ENCODE measurements at places on chromosomes 5 and 9.

- DNase-seq = no peak
These were observed 4.7 kb upstream of the TNIP1 start for GRCh38 chr5:151085517-151086041.

DNA sequence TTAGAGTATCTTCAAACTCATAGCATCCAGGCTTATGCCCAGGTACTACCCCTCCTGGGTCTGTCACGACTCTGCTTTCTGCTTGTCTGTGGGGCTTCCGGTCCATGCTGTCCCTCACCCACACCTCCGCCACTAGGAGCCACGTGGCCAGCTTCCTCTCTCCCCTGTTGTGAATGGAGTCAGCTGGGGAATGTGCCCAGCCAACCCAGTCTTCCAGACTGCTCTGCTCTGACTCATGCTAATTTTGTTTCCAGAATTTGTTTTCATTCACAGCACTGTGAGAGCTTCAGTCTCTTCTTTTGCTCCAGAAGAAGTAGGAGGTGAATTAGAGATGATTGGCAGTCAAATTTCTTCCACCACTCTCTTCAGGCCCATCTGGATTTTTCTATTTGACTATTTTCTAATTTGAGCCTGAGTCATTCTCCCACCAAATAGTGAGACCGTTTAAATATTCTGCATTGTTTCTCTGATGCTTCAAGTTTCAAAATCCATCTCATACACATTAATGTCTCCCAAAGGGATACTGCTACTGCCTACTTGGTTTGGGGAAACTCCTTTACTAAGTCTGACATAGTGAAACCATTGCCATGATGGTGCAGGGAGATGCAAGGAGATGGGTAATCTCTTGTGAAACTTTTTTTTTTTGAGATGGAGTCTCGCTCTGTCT is 424.1 kb upstream of the KIF2A start:
- DNase-seq = no peak

- no peak for DNase-seq
These were observed 901.0 kb upstream of the CTNND2 start for GRCh38 chr5:12805165-12805698.

GRCh38 chr5:117095346-117096332 is 521.0 kb upstream of the SEMA6A start:
- no peak for DNase-seq

- no peak for DNase-seq
These were observed 9.2 kb downstream of the CDC26 start for GRCh38 chr9:113266174-113266573.

- DNase-seq = peak; percentile 53
These were observed 5.1 kb upstream of the CDX1 start for GRCh38 chr5:150161242-150162141.

- DNase-seq = no peak
These were observed 379.0 kb upstream of the GRAMD2B start for GRCh38 chr5:126044111-126044668.

DNA sequence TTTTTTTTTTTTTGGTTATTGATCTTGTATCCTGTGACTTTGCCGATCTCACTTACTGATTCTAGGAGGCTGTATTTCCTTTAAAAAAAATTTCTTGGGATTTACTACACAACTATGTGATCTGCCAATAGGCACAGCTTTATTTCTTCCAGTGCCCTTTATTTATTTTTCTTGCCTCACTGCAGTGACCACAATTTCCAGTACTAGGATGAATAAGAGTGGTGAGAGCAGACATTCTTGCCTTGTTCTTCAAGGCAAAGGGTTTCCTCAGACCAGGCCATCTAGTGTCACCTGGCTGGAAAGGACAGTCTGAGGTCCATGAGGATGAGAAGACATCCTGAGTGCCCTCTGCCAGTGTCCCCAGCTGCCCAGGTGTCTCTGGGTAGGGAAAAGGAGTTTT is 265.4 kb downstream of the SPOCK1 start:
- no peak for DNase-seq

DNA sequence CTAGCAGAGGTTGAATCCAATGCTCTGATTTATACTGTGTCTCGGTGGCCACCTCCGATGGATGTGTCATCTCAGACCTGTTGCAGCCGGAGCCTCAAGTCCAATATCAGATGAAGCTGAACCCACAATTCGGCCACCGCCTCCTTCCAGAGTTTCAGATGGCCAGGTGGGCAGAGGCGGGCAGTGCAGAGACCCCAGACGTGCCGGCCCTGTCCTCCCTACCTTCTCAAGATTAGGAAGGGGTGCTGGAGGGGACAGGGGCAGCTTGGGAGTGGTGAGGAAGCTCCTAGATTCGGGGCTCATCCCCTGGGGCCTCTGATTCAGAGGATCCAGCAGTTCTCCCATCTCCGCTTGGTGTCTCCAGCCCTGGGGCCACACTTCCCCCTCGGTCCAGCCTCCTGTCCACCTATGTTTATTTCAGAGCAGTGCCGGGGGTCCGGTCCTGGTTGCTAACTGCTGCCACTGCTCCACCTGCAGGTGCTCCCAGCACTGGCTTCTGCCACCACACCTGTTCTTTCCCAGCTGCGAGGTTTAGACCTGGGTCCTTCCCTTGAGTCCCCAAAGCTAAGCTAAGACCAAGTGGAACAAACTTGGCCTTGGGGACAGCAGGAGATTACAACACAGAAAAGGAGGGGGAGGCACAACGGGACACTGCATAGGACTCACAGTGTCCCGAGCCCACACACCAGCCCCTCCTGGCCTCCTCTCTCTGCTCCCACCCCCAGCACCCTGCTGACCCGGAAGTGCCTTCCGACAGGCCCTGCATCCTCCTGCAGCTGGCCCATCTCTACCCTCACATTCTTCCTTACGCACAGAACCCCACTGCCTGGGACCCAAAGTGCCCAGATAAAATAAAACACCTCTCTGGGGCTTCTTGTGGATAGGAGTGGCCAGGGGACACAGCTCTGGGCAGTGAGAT is 81.6 kb downstream of the NTNG2 start:
- no peak for DNase-seq

DNA sequence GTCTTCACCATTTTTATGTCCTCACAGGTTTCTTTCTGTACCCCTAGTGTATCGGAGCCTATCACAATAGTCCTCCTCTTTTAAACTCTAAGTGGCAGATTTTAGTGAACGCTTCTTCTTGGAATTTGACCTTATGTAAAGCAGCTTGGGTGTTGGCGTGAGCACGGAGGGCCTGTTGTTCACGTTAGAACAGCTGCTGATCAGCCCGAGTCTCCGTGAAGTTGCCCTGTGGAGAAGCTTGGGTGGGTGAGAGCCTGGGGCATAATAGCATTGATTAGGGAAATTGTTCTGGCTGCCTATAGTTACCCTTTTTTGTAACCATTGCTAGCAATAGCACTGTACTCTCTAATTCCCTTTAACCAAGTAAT is 167.0 kb upstream of the OTULINL start:
- no peak for DNase-seq

GRCh38 chr5:98750693-98751092 is 22.8 kb upstream of the RGMB start:
- no peak for DNase-seq

DNA sequence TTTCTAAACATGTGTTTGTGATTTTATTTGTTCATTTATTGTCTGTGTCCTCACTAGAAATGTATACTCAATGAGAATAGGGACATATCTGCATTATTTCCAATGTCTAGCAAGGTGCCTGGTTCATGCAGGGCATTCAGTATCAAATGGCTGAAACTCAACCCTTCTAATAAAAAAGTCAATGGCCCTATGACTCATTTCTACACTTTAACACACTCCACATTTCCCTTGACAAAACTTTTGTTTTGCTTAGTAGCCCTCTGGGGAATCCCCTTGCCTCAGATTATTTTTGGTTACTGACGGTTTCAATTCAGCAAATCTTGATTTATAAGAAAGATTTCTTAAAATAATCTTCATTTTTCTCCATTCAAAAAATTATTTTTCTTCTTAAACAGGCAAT is 206.0 kb upstream of the DMRTA1 start:
- no peak for DNase-seq

GRCh38 chr5:118921866-118922265 is 66.5 kb downstream of the DTWD2 start:
- no peak for DNase-seq

DNA sequence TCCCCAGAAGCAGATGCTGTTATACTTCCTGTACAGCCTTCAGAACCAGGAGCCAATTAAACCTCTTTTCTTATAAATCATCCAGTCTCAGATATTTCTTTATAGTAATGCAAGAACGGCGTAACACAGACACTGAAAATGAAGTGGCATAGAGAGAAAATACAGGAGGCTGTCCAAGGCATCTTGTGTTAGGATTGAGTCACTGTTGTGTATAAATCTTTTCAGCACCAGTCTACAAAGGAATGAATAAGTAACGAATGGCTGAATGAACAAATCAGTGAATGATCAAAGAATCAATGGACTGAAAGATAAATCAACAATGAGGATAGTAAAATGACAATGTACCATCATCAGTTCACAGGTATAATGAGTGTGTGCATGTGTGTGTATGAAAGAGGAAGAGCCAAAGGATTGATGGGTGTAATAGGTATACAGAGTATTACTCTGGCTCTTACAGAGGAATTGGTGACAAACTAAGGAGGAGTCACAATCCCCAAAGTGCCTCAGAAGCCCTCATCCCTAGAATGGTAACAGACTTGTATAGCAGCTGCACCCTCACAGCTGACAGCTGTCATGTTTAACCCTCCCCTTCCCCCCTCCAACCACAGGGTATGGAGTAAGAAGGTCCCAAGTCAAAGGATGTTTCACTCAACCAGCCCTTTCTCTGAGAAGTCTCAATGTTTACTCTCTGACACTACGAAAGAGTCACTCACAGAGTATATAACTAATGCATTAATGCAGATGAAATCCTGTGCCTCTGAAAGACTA is 29.8 kb upstream of the MIER3 start:
- DNase-seq = no peak

DNA sequence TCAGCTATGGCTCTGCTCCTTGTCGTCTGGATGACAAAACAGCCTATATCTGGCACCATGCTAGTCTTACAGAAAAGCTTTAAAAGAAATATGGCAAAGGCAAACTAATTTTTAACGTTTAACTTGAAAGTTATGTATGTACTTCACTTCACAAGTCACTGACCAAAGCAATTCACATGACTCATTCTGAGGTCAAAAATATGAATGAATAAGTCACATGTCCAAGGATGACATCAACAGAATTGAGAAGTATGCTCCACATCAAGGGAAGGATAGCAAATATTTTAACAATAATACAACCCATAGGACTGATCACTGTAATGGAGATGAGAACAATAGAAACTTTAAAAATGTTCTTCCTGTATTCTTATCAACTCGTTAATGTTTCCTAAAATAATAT is 1072.6 kb upstream of the NUDT12 start:
- DNase-seq = no peak

DNA sequence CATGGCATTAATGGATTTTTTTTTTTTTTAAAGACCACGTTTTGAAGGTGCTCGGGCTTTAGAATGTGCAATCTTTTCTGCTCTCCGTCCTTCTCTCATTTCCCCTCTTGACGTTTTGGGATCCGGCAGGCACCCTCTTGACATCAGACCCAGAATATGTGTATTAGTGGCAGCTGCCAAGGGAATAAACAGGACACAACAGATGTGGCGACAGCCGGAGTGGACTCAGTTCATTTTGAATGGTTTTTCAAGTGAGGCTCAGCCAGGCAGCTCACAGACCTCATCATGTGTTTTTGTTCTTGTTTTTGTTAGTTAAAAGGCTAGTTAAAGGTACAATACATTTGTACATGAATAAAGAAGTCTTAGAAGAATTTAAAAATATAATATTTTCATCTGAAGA is 365.0 kb upstream of the SEMA6A start:
- DNase-seq = no peak

DNA sequence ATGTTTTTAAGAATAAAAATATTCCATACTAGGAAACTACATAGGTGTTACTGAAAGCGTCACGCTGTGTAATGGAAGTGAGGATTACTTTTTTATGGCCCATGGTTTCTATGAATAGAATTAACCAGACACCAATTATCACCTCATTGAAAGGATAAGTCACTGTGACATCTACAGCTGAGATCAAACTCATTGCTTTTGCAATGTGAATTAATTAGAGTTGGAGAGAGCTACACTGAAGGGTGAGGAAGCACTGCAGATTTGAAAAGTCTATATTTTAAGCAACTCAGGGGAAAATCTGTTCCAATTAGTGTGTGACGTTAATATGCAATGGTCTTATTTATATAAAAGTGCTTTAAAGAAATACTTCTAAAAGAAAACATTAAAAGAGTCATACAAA is 1300.1 kb upstream of the DMAC1 start:
- DNase-seq = no peak

GRCh38 chr9:97987487-97987886 is 4.3 kb downstream of the ANP32B start:
- no peak for DNase-seq

GRCh38 chr9:108684288-108685025 is 171.3 kb downstream of the ACTL7B start:
- no peak for DNase-seq

DNA sequence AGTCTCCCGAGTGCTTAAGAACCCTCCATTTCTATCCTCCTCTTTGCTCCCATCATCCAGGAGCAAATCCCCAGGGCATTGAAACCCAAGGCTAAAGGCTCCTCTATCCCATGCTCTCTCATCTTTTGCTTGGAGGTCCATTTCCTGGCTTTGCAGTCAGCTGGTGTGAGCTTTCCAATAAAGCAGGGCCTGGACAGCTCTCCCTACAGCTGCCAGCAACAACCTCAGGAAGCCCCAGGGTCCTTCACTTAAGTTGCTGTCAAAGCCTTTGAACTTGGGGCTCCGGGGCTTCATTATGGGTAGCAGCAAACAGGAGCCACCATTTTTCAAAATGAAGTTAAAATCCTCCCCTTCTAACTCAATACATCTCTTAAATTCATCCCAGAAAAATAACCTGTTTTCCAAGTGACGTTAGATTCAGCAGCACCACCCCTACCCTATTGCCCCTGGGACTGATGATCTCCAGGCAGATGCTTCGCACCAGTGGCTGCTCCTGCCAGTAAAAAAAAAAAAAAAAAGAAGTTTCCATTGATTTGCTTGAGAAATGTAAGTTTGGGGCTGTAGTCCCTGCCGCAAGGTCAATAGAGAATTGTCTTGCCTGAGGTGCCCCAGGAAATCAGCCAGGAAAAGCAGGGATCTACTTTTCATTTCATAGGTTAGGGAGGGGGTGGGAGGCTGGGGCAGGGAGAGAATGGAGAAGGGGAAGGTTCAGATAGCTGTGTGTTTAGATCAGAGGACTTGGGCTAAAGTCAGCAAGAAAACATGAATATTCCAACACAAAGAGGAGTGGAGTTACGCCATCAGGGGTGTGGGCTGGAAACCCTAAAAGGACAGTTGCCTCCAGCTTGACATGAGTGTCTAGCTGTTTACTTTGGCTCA is 83.8 kb upstream of the IL6ST start:
- DNase-seq = no peak

- no peak for DNase-seq
These were observed 7.8 kb downstream of the LCN9 start for GRCh38 chr9:135670721-135671590.

DNA sequence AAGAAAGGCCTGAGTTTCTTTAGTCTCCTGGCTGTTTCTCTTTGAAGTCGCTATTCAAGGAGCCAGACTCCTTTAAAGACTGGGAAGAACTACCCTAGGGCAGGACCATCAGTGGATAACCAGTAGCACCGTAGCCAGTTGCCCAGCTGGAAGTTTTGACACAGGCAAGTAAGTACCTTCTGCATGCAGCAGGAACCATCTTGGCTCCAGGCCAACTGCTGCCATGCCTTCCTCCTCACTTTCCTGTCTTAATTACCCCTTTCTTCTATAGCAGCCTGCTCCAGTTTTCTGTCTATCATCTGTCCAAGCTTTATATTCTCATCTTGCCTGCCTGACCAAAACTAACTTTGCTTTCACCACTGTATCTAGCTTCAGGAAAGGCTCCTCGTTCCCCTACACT is 149.7 kb upstream of the SV2C start:
- no peak for DNase-seq

GRCh38 chr9:120307599-120307998 is 272.4 kb downstream of the CDK5RAP2 start:
- DNase-seq = no peak

- DNase-seq = no peak
These were observed 226.9 kb downstream of the CACNA1B start for GRCh38 chr9:138104251-138105122.
